Caki2 (cell line): ENCODE measurements at places on chromosomes 3 and 15. TPM values are rescaled to one million over a fixed set of nuclear protein-coding genes. Genes with fewer than 3 reads are reported as not detected.

The RTP3 gene
- not detected in 2 replicates for total RNA-seq

The GAP43 gene
- total RNA-seq, result not detected in 2 replicates

The BCL2A1 gene
- total RNA-seq, result 3.7 TPM in 1 of 2 replicates, not detected in the other

The TMEM108 gene
- total RNA-seq, result not detected in 2 replicates

The MINAR1 gene
- 0.51 and 1.3 TPM in 2 replicates for total RNA-seq

The DAZL gene
- not detected in 2 replicates for total RNA-seq

The EFHB gene
- total RNA-seq, result 1.6 and 1.8 TPM in 2 replicates

The PPP2R3A gene
- total RNA-seq, result 3.4 and 4.0 TPM in 2 replicates

DNA sequence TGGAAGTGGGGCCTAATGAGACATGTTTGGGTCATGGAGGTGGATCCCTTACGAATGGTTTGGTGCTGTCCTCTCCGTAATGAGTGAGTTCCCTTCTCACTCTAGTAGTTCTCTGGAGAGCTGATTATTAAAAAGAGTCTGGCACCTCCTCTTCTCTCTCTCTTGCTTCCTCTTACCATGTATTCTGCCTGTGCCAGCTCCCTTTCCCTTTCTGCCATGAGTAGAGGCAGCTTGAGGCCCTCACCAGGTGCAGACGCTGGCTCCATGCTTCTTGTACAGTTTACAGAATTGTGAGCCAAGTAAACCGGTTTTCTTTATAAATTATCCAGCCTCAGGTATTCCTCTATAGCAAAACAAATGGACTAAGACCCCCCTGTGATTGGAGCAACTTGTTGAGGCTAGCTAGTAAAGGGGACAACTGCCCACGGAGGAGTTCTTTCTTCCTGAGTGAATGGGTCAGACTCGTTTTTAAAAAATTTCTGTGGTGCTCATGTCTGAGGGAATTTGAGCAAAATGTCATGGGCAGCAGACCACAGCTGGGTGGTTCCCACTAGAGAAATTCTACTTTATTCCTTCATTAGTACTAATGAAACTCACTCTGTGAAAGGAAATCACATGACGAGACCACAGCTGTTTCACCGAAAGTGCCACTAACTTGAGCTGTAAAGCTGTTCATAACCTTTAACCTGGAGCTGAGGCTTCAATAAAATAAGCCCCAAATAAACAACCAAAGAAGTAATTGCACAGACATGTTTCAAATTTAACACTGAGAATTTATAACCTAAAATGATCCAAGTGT is 210.0 kb downstream of the NFKBIZ start:
- DNase-seq, result no peak

- no peak for DNase-seq
These were observed 115.8 kb upstream of the FLNB start for GRCh38 chr3:57892423-57892822.

DNA sequence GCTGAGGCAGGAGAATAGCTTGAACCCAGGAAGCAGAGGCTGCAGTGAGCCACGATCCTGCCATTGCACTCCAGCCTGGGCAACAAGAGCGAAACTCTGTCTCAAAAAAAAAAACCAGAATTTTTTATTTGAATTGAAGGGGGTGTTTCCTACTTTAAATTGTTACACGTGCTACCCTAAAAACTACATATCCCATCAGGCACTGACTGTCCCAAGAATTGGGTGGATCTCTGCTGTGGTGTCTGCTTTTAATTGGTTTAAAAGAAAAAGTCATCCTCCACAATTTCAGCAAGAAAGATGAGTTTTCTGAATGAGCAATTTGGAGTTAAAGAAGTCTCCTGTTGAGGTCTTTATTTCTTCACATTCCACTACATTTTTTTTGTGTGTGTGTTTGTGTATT is 2.1 kb downstream of the PDIA3 start:
- no peak for DNase-seq

GRCh38 chr3:71207632-71208031 is 375.9 kb downstream of the FOXP1 start:
- no peak for DNase-seq

DNA sequence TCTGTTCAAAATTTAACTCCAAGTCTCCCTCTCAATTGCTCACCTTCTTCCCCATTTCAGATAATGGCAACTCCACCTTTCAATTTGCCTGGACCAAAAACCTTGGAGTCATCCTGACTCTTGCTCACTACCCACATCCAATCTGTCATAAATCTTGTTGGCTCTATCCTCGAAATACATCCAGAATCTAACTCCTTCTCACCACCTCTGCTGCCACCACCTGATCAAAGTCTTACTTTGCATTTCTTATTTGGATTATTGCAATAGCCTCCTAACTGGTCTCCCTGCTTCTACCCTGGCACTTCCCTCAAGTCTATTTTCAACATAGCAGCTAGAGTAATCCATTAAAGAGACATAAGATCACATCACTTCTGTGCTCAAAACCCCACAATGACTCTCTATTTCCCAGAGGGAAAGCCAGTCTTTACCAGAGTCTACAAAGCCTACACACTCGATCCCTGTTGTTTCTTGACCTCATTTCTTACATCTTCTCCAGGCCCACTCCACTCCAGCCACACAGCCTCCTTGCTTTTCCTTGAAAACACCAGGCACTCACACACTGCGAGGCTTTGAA is 86.6 kb downstream of the GPR156 start:
- DNase-seq, result peak; percentile 43

- DNase-seq, result no peak
These were observed 139.8 kb downstream of the WDR76 start for GRCh38 chr15:43966646-43967045.

- DNase-seq, result no peak
These were observed 16.4 kb downstream of the MYL3 start for GRCh38 chr3:46846624-46847542.

GRCh38 chr3:83523470-83524073 is 1435.2 kb upstream of the CADM2 start:
- DNase-seq, result peak; percentile 32

GRCh38 chr3:31345581-31345980 is 187.1 kb upstream of the STT3B start:
- no peak for DNase-seq

DNA sequence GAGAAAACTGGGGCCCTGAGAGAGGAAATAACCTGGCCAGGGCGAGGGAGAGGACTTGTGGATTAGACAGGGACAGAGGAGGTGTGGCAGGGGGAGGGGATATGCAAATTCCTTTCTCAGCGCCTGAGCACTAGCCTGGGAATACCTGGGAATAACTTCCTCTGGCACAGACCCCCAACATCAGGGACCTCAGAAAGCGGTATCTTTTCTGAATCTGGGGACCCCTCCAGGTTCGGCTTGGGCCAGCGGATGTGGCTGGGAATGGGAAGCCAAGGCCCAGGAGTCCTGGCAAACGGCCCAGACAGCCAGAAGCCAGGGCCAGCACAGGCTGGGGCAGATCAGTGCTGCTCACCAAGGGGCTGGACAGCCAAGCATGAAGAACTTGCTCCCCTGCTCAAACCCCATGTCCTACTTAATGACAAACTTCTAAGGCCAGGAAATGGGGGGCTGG is 9.2 kb upstream of the ACSBG1 start:
- no peak for DNase-seq

- DNase-seq, result no peak
These were observed 33.4 kb upstream of the SRP14 start for GRCh38 chr15:40072216-40072990.

GRCh38 chr15:25805031-25805430 is 58.1 kb downstream of the ATP10A start:
- no peak for DNase-seq

DNA sequence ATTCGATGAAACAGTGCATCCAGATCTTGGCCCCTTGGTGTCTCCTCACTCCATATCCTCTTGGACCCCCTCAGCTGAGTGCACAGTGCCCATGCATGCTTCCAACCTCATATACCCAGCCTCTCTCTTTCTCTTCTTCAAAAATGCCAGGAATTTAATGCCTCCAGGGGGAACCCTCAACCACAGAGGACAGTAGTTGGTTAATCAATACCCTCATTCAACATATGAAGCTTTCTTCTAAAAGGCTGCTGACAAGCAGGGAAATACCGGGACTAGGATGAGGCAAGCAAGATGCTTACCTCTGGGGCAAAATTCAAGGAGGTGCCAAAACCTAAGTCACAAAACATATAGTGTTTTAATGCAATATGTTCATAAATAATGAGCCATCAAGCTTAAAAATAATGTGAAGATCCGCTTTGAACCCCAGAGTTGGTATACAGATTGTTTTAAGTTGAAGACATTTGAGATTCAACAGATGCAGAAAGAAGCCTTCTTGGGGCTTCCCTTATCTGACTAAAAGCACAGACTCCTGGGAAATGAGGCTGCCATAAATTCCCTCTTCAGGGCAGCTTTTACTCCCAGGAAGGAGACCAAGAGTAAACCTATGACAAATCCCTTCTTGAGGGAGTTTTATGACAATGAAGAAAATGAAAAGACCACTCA is 48.2 kb upstream of the FHIT start:
- peak; percentile 65 for DNase-seq

DNA sequence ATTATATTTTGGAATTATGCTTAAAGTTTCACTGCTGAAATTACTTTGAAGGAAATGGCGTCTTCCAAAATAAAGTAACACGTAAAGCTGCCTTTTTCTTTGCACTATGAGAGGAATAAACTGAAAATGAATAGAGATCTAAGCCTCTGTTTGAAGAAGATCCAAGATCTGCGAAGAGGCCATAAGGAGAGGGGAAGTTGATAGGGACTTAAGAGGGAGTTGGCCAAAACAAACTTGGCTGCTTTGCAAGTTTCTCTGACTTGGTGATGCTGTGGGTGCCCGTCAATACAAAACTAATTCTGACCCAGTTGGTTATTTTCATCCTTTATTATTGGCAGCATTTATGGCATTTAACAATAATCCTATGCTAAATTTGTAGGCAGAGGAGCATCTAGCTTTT is 190.2 kb upstream of the GBE1 start:
- no peak for DNase-seq

DNA sequence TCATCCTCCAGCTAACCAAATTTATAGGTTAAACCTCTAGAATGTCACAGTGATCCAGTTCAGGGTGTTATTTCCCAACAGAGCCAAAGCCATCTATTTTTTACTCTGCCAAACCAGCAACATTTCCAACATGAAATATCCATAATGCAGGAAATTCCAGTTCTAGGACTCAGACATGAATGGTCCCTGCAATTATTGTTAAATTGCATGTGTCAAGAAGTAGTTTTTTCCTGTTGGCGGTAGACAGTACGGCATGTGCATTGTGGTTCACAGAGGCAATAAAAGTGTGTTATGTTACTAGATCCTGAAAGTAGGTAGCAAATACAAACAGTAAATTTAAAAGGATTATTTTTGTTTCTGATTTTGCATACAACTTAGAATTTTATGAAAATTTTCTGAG is 215.7 kb upstream of the THBS1 start:
- no peak for DNase-seq

DNA sequence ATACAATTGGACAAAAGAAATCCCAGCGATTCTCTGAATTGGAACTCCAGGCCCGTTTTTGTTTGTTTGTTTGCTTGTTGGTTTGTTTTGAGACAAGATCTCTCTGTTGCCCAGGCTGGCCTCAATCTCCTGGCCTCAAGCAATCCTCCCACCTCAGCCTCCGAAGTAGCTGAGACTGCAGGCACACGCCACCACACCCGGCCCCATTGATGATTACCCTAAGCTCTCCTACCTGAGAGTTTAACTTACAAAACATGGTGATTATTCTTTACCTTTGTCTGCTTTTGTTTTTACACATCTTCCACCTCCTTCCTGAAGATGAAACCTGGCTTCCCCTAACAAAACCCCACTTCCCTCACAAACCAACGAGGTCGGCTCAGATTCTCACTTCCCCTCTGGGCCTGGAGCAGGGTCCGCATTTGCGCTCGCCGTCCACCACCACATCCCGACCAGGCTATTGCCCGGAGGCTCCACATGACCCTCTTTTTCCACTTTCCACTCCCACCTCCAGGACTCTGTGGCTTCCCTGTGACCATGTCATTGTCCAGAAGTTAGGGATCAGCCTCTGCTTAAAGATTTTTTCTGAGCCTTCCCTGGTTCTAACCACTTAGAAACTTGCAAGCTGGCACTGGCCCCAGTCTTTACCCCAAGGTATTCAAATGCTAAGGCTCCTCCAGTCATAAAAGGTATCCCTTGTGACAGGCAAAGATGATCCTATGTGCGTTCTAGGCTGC is 14.8 kb downstream of the KLHL6 start:
- no peak for DNase-seq

GRCh38 chr15:86077070-86077469 is 2.6 kb upstream of the AGBL1 start:
- DNase-seq, result no peak

DNA sequence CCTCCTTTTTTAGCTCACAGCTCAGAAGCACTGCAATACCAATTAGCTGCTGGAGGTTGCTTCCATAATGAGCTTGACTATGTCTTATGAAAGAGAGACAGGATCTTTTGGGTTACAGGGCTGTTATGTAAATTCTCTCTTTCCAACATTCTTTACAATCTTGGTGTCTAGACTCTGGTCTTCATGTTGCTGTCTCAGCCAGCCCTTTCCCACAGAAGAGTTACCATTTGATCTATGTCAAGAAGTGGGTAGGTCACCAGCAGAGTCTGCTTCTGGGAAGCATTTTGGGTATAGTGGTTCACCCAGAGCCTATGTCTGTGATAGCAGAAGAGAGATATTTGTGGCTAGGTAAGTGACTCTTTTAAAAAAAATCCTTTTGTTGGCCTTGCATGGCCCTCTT is 234.5 kb downstream of the SATB1 start:
- DNase-seq, result no peak

GRCh38 chr3:185630182-185630622 is 44.1 kb downstream of the SENP2 start:
- no peak for DNase-seq

GRCh38 chr15:35545316-35545823 is 595 bp downstream of the DPH6 start:
- DNase-seq, result no peak

GRCh38 chr15:78265137-78265460 is 737 bp downstream of the DNAJA4 start:
- DNase-seq, result no peak

DNA sequence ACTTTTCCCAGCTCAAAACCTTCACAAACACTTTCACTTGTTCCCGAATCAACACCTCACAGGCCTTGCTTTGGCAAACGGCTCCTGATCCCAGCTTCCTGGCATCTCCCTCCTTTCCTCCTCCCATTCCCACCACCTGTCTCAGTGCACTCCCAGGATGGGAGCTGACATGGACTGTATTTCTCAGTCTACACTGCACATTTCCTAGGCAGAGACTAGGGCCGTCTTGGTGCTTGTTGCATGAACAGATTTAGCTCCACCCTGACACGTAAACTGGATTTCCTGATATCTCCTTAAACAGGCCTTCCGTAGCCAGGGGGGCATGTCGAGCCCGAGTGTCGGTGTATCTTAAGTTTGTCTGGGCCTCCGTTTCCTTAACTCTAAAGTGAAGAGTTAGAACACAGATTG is 790 bp upstream of the WHAMM start:
- DNase-seq, result peak; percentile 61

- no peak for DNase-seq
These were observed 4.9 kb upstream of the MYZAP start for GRCh38 chr15:57586661-57587424.

DNA sequence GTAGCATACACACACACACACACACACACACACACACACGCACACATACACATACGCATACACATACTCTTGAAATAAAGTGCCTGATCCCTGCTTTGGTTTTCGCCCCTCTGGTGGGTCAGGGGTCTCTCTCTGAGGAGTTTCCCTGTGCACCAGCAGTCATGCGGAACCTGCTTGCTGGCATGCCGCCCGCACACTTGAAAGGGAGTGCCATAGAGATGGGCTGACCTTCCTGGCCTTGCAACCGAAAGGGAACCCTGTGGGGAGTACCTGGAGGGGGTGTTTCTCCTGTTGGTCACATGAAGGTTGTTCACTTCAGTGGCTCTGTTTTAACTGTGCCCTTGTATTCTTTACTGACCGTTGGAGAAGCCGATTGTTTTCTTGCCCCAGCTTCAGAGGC is 752.3 kb downstream of the NR2F2 start:
- DNase-seq, result peak; percentile 4

- peak; percentile 21 for DNase-seq
These were observed 42.3 kb downstream of the WDR72 start for GRCh38 chr15:53716909-53717876.
